Activated CD4-positive, alpha-beta T cell treated with anti-CD3 and anti-CD28 coated beads, Interleukin-2, amount 10 ng/mL, durations not matched to agents 7 days and 5 days (primary cell): ENCODE measurements at places on chromosomes 3 and 15. TPM values are rescaled to one million over a fixed set of nuclear protein-coding genes. Genes with fewer than 3 reads are reported as not detected.
A peak's percentile ranks its signal among the peaks of the same experiment; 100 is the strongest.

DNA sequence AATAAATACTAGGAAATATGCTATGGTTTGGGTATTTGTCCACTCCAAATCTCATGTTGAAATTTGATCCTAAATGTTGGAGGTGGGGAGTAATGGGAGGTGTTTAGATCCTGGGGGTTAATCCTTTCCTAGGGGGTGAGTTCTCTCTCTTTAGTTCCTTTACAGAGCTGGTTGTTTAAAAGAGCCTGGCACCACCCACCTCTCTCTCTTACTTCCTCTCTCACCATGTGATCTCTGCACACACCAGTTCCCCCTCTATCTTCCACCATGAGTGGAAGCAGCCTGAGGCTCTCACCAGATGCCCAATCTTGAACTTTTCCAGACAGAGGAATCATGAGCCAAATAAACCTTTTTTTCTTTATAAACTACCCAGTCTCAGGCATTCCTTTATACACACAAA, 10.5 kb downstream of the SLC24A5 start:
- DNase-seq, result no peak
- H3K36me3 ChIP-seq, result no peaks in the 10 kb centered on the region
- H3K4me3 ChIP-seq, result no peak overlapping the region
- H3K27ac ChIP-seq, result no peak overlapping the region

The TMCO5A gene
- not detected for total RNA-seq

The IGF1R gene
- total RNA-seq, result 18.8 TPM

The SEMA5B gene
- total RNA-seq, result not detected

The AZI2 gene
- 68.8 TPM for total RNA-seq

- DNase-seq, result no peak
- no peak overlapping the region for H3K27ac ChIP-seq
- H3K4me1 ChIP-seq, result peaks cover 12% of the 10 kb centered on the region
- peaks cover 62% of the 10 kb centered on the region for H3K27me3 ChIP-seq
- no peak overlapping the region for H3K4me3 ChIP-seq
These were observed 1.4 kb upstream of the IGDCC4 start for GRCh38 chr15:65423976-65424679.

DNA sequence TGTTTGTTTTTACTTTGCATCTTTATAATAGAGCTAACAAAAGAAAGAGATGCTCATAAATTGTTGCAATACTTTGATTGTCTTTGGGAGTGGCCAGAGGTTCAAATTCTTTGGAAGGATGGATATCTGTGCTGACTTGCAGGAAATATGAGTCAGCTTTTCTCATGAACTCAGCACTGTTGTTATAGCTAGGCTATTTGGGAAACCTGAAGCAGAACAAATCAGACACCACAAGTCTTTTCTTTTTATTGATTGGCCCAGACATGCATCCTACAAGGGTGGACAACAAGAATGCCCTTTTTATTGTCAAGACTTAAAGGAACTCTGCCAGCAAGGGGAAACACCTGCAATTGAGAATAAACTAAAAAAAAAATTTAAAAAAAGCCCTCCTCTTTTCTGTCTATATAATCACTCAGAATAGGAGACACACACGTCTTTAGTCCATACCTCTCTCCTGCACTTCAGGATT, 4.6 kb upstream of the DENND4A start:
- H3K36me3 ChIP-seq, result peaks cover 1% of the 10 kb centered on the region
- H3K4me1 ChIP-seq, result peaks cover 47% of the 10 kb centered on the region
- no peak overlapping the region for H3K4me3 ChIP-seq
- no peaks in the 10 kb centered on the region for H3K27me3 ChIP-seq
- no peak for DNase-seq
- peak overlapping the region; percentile 6 for H3K27ac ChIP-seq
